ENCODE measurements at places on chromosomes 2 and 18. TPM values are rescaled to one million over a fixed set of nuclear protein-coding genes. Genes with fewer than 3 reads are reported as not detected.

Gene MAP3K19
- total RNA-seq: not detected

Gene EFEMP1
- total RNA-seq: 1,165 TPM

Gene GNAL
- 0.31 TPM for total RNA-seq

Gene COBLL1
- total RNA-seq: 3.6 TPM

Gene APOB
- under 0.01 TPM for total RNA-seq

Gene CIDEA
- not detected for total RNA-seq

Gene FEV
- not detected for total RNA-seq

Gene UGT1A3
- not detected for total RNA-seq

Gene ADRA2B
- total RNA-seq: not detected

Gene TFCP2L1
- 0.26 TPM for total RNA-seq

Gene WDSUB1
- 6.5 TPM for total RNA-seq

Gene POTEC
- total RNA-seq: not detected

Gene CNDP1
- not detected for total RNA-seq

Gene KLF7
- 6.9 TPM for total RNA-seq

Gene CPLX4
- not detected for total RNA-seq

Gene SRD5A2
- total RNA-seq: not detected

Gene RNMT
- total RNA-seq: 20.3 TPM

Gene SUCLG1
- 41.0 TPM for total RNA-seq

Gene GPR35
- total RNA-seq: 0.19 TPM

Gene CD8B
- not detected for total RNA-seq

Gene SAP130
- 3.3 TPM for total RNA-seq

Gene CTNNA2
- not detected for total RNA-seq

Gene RASGRP3
- 2.5 TPM for total RNA-seq

Gene MOGAT1
- total RNA-seq: not detected

Gene SP5
- not detected for total RNA-seq

Gene LHCGR
- not detected for total RNA-seq

Gene LRRTM4
- total RNA-seq: not detected

Gene RETSAT
- total RNA-seq: 52.8 TPM

Gene CD8A
- total RNA-seq: not detected

Gene IL18R1
- total RNA-seq: 0.75 TPM

All from aortic smooth muscle cell (primary cell).